ENCODE measurements at places on chromosomes 2 and 18. TPM values are rescaled to one million over a fixed set of nuclear protein-coding genes. Genes with fewer than 3 reads are reported as not detected.

- no peak for DNase-seq
These were observed 240.7 kb upstream of the RAB6C start for GRCh38 chr2:129738799-129739198.

- DNase-seq, result peak; percentile 17
These were observed 66.9 kb upstream of the NCKAP5 start for GRCh38 chr2:133635131-133635530.

- DNase-seq, result no peak
These were observed 33.7 kb downstream of the LANCL1 start for GRCh38 chr2:210442878-210443277.

DNA sequence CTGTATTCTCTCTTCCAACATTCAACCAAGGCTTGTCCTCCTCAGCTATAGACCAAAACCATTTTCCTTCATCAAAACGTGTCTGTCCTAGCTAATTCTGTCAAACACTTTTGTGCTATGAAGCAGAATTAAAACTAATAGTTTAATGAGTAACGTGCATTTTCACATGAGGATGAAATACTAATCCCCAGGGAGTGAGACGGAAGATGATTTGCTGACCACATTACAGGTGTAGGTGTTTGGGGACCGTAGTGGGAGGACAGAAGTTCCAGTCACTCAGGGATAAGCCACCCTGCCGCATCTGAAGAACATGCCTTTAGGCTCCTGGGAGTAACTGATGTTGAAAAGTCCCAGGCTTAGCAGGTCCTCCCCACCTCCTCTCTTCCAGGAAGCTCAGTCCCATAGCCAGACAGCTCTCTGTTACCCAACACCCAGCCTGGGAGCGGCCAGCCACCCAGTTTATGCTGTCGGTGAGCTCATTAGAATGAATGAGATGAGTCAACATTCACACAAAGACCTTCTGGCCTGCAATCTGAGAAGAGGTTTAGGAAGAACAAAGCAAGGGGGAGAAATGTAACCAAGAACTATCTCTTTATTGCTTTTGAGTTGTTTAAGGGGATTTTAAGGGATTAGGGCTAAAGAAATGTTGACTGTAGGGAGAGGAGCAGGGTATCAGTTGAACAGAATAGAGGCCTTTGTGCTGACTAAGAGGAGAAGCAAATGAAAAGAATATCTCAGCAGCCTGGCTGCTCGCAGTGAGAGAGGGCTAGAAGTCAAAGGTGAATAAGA, 122.5 kb downstream of the FOXI3 start:
- peak; percentile 3 for DNase-seq

GRCh38 chr2:174570318-174570958, 27.2 kb downstream of the WIPF1 start:
- no peak for DNase-seq

- no peak for DNase-seq
These were observed 45.3 kb downstream of the E2F6 start for GRCh38 chr2:11420671-11421070.

Gene IL18RAP
- not detected for polyA plus RNA-seq

Gene LOXL3
- 21.8 TPM for polyA plus RNA-seq

Gene CD226
- 0.07 TPM for polyA plus RNA-seq

Gene TSPYL6
- polyA plus RNA-seq, result not detected

Gene NOSTRIN
- polyA plus RNA-seq, result 0.15 TPM

Gene C2orf78
- not detected for polyA plus RNA-seq

Gene CD207
- polyA plus RNA-seq, result not detected

Gene CNGA3
- polyA plus RNA-seq, result not detected

Gene CCDC138
- polyA plus RNA-seq, result 1.3 TPM

Gene R3HDM1
- 38.1 TPM for polyA plus RNA-seq
